ENCODE measurements at places on chromosomes 2 and 18. TPM values are rescaled to one million over a fixed set of nuclear protein-coding genes. Genes with fewer than 3 reads are reported as not detected.

SDC1 gene
- 132 TPM for total RNA-seq

MAP3K19 gene
- not detected for total RNA-seq

PPP1CB gene
- total RNA-seq = 578 TPM

CCDC74B gene
- 7.2 TPM for total RNA-seq

DAPL1 gene
- not detected for total RNA-seq

PAX8 gene
- total RNA-seq = 86.5 TPM

DLX1 gene
- not detected for total RNA-seq

ERBB4 gene
- total RNA-seq = 1.9 TPM

LYPD1 gene
- total RNA-seq = 9.6 TPM

ERMN gene
- not detected for total RNA-seq

CDH19 gene
- total RNA-seq = not detected

AKAIN1 gene
- total RNA-seq = not detected

NIFK gene
- 104 TPM for total RNA-seq

ASB18 gene
- total RNA-seq = not detected

RAD51AP2 gene
- under 0.01 TPM for total RNA-seq

HAAO gene
- total RNA-seq = 1.2 TPM

NUP35 gene
- 16.1 TPM for total RNA-seq

SIX3 gene
- not detected for total RNA-seq

NBAS gene
- 87.3 TPM for total RNA-seq

SERPINB13 gene
- total RNA-seq = not detected

LOXHD1 gene
- total RNA-seq = not detected

TMEM237 gene
- total RNA-seq = 31.4 TPM

All from renal cortical epithelial cell (primary cell).